CD4-positive, alpha-beta T cell treated with Interleukin-17A for 4 hours (primary cell): ENCODE measurements at places on chromosomes 13 and 19.

DNA sequence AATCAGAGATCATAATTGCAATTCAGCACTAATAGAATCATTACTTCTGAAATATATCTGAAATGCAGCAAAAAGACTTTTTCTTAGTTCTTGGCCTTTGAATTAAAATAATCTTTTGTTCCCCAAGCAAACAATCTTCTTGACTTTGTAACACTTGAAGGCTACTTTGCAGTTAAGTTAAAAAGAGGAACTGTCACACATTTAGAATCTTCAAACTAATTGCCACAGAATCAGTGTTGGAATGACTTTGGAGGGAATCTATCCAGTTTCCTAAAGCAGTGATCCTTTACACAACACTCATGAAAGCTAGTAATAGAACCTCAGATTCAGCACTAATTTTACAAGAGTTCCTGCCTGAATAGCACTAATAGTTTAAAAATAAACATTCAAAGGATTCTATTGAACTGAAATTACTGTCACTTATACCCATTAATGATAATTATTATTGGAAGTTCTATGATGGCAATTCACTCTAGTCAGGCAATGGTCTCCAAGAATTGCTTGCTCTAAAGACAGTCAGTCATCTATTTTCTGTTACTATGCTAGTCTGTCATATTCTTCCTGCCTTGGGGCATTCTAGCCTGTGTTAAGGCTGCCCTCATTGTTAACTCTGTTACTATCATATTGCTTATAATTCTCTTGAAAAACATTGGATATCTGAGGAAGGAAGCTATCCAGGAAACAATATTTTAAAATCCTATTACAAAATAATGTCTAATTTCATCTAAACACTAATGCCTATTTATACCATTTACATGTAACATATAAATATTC is 362.4 kb downstream of the DIAPH3 start:
- no peak for DNase-seq

GRCh38 chr13:101292711-101293110 is 123.6 kb downstream of the NALCN start:
- DNase-seq: no peak

GRCh38 chr13:26502826-26503225 is 54.7 kb upstream of the WASF3 start:
- DNase-seq: peak; percentile 14

DNA sequence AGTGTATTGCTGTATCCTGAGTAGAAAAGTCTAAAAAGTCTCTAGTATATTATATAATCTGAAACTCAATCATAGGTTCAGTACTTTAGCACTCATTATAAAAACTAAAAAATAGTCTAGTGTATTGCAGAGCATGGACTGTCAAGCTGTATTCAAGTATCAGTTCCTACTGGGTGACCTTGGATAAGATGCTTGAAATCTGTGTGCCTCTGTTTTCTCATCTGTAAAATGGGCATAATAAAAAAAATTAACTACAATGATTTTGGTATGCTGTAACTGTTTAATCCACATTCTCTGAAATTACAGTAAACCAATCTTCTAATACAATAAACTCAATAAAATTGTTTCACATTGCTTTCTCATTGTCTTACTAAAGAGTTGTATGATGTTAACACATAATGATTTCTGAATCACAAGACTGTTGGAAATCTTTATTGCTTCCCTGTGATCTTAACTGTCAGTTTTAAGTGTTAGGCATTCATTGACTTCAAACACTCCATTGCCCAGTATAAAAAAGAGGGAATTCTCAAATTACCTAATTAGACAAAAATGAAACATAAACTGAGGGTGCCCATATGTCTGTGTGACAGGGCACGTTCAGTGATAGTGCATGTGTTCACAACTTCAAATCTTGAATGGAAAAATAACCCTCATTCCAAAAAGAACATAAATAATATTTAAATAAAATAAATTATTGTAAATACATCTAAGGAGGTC is 2.2 kb downstream of the STARD13 start:
- no peak for DNase-seq

DNA sequence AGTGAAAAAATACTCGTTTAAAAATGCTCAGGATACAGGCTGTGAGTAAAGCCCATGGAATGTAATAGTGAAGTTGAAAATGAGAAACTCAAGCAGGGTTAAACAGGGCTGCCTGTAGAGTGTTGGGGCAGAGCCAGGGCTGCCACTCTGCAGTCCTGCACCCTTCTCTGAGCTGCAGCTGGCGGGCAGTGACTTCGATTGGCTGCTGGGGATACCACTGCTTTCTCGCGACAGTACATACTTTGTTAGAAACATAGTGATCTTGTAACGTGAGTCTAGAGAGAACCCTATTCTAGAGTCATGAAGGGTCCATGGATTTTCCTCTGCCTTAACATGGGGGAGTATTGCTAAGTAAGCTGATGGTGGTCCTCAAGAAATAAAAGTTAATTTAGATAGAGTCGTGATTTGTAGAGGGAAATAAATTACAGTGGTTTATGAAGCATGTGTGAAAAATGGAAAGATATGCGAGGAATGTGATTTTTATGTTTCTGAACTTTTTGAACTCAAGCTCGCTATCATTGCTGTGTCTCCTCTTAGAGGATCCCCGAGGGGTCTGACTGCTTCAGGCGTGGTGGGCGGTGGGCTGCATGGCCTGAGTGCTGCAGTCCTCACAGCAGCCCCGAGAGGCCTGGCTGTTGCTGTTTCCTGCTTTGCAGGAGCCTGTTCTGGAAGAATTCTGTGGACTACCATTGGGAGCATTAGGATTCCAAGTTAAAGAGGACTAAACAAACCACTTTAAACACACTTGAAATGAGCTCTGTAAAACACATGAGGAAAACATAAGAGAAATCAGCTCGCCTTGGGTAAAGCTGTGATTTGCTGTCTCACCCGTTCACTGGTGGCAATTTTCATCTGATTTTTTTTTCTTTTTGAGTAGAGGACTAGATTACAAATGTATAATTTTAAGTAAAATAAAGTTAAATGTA is 95.7 kb downstream of the ARHGEF7 start:
- DNase-seq: no peak

DNA sequence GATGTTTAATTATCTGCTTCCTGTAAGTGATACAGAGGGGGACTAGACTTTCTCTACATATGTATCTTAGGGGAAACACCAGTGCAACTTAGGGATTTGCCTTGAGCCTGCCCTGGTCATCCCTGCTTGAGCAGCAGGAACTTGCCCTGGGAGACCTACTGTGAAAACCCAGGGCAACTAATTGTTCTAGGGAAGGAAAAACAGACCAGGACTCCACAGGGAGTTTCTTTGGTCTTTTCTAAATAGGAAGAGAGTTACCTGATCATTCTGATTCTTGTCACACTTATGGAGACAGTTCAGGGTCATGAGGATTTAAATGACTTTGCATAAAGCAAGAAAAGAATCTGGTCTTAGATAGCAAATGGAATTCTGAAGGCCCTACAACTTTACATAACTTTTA is 89.1 kb downstream of the WASF3 start:
- no peak for DNase-seq

- no peak for DNase-seq
Observed at GRCh38 chr13:44399074-44399473, 25.4 kb downstream of the SERP2 start.

DNA sequence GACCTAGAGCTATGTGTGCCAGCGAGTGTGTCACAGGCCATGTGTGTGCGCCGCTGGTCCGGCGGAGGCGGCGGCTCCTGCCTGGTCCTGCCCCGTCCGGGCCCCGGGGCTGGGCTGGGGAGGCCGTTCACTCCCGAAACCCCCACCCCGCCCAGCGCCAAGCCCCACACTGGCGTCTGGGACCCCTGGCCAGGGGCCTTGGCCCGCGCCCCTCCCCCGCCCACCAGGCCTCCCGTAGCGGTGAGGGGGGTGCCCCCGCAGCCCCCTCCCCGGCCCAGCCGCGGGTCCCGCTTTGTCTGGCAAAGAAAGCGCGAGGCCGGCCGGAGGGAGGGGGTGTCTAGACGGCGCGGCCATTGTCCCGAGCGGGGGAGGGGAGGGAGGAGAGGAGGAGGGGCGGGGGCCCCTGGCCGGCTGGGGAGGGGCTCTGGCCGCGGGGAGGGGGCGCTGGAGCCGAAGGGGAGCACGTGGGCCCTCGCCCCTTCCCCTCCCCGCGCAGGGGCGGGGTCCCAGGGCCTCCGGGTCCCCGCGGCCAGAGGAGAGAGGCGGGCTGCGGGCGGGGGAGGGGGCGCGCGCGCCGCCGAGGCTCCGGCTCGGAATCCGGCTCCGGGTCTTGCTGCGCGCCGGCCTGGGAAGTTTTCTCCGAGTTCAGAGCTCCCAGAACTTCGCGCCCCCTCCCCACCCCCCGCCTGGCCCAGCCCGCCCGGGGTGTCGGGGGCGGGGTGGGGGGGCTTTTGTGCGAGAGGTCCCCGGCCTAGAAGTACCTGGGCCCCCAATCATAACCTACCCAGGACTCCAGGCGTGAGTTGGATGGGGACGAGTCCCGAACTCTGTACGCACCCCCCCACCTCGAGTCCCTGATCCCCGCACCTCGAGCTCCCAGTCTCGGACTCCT is 888 bp downstream of the NOTCH3 start:
- no peak for DNase-seq

DNA sequence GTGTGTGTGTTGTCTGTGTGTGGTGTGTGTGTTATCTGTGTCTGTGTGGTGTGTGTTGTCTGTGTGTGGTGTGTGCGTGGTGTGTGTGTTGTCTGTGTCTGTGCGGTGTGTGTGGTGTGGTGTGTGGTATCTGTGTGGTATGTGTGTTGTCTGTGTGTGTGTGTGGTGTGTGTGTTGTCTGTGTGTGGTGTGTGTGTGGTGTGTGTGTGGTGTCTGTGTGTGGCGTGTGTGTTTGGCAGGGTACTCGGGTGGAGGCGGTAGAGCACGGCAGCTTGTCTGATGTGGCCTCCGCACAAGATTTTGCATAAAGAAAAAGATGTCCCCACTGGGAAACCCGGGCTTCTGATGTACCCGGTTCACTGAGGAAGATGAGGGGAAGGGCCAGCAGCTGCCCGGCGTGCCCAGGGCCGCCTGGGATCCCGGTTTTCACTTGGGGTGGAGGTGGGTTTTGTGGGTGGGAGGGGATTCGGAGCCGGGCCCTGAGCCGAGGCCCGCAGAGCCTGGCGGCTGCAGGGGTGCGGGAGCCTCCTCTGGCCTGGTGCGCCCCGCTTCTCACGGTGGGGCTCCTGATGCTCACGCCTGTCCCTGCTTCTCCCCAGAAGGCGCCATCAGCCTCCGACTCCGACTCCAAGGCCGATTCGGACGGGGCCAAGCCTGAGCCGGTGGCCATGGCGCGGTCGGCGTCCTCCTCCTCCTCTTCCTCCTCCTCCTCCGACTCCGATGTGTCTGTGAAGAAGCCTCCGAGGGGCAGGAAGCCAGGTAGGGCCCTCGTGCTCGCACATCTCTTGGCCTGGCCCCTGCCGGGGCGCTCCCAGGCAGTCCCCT is 21.2 kb downstream of the HDGFL2 start:
- DNase-seq: no peak

- no peak for DNase-seq
Observed at GRCh38 chr19:8512115-8512967, 1.6 kb downstream of the ZNF414 start.

- DNase-seq: peak; percentile 17
Observed at GRCh38 chr19:5038631-5039271, 69.8 kb downstream of the KDM4B start.

- no peak for DNase-seq
Observed at GRCh38 chr13:110466266-110466915, 95.1 kb downstream of the RAB20 start.

- no peak for DNase-seq
Observed at GRCh38 chr13:75345193-75345592, 136.8 kb downstream of the TBC1D4 start.

GRCh38 chr19:31591258-31591657 is 242.0 kb upstream of the TSHZ3 start:
- no peak for DNase-seq

DNA sequence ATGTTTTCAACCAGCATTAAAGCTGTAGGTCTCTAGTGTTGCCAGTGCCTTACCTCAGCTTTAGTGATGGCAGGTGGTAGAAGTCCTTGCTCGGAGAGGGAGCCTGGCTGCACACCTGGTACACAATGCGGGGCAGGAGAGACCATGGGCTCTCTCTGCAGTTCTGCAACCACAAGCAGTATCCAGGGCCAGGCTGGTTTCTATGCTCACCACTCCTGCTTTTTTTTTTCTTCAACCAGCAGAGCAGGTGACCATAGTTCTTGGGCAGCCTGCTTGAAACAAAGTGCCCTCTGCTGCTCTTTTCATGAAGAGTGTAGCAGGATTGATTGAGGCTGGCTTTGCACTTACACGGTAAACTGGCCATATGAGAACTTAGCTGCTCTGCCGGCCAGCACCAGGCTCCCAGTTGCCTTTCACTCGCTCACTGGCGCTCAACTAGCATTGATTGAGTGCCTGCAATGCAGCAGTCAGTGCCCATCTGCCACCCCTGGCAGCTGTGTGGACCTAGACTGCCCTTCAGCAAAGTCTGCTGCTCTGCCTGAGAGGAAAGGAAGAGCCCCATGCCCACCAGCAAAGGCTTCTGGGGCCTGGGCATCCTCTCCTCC is 4.4 kb upstream of the CHAMP1 start:
- DNase-seq: no peak

- no peak for DNase-seq
Observed at GRCh38 chr13:65601855-65602254, 1628.3 kb downstream of the PCDH9 start.

GRCh38 chr19:15466851-15467733 is 2.7 kb upstream of the RASAL3 start:
- peak; percentile 79 for DNase-seq

DNA sequence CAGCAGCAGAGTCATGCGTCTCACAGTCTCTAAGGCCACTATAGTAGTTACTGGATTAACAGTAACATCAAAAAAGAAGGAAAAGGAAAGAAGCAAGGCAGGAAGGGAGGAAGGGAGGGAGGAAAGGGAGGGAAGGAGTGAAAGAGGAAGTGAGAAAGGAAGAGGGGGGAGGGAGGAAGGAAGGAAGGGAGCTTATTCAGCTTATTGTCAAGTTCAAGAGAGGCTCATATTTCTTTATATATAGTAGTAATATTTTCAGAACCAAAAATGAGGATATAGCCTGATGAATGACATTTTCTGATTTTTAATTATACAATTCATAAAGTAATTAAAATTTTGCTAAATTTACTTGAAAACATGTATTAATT is 17.7 kb upstream of the RUBCNL start:
- DNase-seq: no peak

GRCh38 chr13:69580255-69580654 is 527.4 kb upstream of the ATXN8OS start:
- DNase-seq: no peak

- peak; percentile 99 for DNase-seq
Observed at GRCh38 chr19:55605207-55605636, 225 bp upstream of the ZNF865 start.

DNA sequence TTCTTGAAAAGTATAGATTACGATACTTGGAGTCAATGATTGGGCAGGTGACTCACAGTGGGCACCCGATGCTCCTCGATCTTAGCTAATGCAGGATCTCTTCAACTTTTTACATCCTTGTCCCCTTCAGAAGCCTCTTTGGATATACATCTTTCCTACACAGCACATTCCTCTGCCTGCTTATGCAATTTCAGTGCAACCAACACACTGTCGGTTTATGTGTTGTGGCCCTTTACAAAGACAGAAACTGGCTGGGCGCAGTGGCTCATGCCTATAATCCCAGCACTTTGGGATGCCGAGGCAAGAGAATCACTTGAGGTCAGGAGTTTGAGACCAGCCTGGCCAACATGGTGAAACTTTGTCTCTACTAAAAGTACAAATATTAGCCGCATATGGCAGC is 2.6 kb downstream of the GPR42 start:
- no peak for DNase-seq

GRCh38 chr13:102724923-102725322 is 30.1 kb upstream of the METTL21C start:
- DNase-seq: no peak
